ENCODE measurements at places on chromosomes 12 and 14. TPM values are rescaled to one million over a fixed set of nuclear protein-coding genes. Genes with fewer than 3 reads are reported as not detected.

DNA sequence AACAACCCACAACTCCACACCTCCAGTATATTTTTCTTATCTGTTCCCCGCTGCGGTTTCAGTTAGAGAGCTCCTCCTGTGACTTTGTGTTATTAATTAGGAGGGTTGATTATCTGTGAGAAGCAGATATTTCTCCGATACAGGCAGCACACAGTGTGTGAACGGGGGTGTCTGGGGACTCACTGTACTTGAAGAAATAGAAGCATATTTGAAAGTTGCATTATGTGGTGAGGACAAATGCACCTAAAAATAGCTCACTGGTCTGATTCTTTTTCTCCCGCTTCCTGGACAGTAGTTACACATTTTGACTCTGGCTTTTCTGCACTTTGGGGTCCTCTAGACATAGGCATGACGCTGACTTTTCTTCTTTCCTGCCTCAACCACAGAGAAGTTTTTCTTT is 277.7 kb downstream of the VRK1 start:
- no peak for DNase-seq

- DNase-seq: no peak
Measured at GRCh38 chr12:52199294-52199919, 7.6 kb upstream of the KRT80 start.

- DNase-seq: no peak
Measured at GRCh38 chr12:50620109-50620977, 115.6 kb downstream of the DIP2B start.

GRCh38 chr12:62434494-62435302 is 31.9 kb upstream of the MON2 start:
- no peak for DNase-seq

GRCh38 chr14:64762044-64763034 is 58.1 kb downstream of the PLEKHG3 start:
- peak; percentile 91 for DNase-seq

DNA sequence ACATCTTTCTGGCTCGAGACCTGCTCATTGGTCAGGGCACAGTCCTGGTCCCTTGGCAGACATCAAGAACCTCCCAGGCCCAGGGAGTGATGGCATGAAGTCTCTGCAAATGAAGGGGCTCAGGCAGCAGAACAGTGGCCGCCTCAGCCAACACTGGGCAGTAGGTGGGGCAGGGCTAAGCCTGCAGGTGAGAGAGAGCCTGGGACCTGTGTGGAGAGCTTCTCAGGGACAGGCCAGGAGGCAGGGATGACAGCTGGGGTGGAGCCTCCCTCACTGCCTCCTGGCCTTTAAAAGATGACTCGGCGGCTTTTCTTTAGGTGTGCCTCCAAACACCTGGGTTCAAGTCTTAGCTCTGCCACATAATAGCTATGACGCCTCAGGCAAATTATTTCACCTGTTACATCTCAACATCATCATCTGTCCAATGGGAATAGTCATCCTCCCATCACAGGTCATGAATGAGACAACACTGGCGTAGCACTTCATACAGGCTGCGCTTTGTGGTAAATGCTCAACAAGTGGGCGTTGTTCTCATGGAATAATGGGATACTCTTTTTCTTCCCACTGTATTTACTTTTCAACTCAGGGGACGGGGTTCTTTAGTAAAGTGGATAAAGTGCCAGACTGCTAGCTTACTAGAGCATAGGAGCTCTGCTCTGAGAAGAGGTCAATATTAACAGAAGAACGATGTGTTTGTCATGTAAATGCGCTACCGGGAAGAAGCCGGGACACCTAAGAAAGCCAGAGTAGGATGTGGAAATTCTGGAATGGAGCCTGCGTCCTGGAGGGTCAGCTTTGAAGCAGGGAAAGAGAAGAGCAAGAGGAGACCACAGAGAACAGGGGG is 277.4 kb downstream of the FOXN3 start:
- no peak for DNase-seq

- DNase-seq: no peak
Measured at GRCh38 chr12:29625359-29625953, 128.0 kb upstream of the OVCH1 start.

GRCh38 chr12:113186033-113186365 is 478 bp downstream of the RITA1 start:
- no peak for DNase-seq

- no peak for DNase-seq
Measured at GRCh38 chr14:99080306-99080705, 191.7 kb downstream of the BCL11B start.

- no peak for DNase-seq
Measured at GRCh38 chr12:82130762-82131161, 227.4 kb downstream of the CCDC59 start.

- DNase-seq: no peak
Measured at GRCh38 chr12:107788690-107789458, 14.4 kb downstream of the ASCL4 start.

- no peak for DNase-seq
Measured at GRCh38 chr14:44963775-44964380, 1.9 kb downstream of the TOGARAM1 start.

- DNase-seq: no peak
Measured at GRCh38 chr14:82896476-82896875, 1362.8 kb upstream of the SEL1L start.

DNA sequence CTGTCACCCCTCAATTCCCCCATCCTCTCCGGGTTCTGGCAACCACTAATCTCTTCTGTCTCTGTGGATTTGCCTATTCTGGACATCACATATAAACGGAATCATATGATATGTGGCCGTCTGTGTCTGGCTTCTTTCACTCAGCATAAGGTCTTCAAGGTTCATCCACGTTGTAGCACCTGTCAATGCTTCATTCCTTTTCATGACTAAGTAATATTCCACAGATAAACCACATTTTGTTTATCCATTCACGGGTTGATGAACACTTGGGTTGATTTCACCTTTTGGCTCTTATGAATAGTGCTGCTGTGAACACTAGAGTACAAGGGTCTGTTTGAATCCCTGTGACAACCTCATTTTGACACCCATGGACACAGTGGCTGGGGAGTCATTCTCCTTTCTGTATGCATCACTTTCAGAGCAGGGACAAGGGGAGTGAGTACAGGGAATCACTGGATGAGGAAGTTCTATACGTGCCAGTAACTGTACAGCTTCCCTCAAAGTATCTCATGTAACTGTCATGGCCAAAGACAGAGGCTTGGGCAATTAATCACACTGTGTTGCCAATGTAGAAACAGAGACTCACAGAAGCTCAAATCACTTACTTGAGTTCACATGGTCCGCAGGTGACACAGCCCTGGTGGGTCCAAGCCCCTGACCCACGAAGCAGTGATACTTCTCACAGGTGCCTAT is 10.9 kb upstream of the TESC start:
- DNase-seq: no peak

DNA sequence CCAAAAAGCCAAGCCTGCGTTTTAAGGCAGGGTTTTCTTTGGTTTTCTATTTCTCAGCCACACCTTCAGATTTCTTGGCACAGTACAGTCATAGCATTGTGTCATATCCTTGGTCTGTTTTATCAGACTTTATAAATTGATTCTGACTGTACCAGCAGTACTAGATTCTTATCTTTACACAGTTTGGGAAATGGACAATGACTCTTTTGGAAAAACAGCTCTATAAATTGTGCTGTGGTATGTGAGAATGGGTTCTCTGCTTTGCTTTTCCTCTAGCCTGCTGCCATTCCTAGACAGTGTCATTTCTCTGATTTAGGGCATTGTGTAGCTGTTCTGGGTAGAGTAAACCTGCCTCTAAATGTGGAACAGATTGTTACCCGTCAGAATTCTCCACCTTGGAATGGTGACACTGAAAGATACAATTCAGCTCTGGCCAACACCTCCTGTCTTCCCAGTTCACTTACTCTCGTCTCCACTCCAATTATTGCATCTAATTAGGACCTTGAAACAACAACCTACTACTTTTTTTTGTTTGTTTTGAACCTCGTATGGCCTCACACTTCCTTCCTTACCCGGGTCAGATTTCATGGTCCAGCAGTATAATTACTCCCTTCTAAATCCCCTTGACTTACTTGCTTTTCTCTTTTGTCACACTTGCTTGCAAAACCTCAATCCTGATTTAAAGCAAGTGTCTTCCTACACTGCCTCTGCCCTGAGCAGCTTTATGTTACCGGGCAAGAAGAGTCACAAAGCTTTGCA is 226.3 kb downstream of the ERC1 start:
- DNase-seq: no peak

- no peak for DNase-seq
Measured at GRCh38 chr12:15130541-15130940, 90.7 kb downstream of the RERG start.

GRCh38 chr14:72613231-72613974 is 280.5 kb downstream of the DPF3 start:
- DNase-seq: peak; percentile 41

GRCh38 chr12:80681-81190 is 14.2 kb downstream of the IQSEC3 start:
- DNase-seq: no peak

- peak; percentile 32 for DNase-seq
Measured at GRCh38 chr12:128259556-128260070, 7.4 kb upstream of the TMEM132C start.

DNA sequence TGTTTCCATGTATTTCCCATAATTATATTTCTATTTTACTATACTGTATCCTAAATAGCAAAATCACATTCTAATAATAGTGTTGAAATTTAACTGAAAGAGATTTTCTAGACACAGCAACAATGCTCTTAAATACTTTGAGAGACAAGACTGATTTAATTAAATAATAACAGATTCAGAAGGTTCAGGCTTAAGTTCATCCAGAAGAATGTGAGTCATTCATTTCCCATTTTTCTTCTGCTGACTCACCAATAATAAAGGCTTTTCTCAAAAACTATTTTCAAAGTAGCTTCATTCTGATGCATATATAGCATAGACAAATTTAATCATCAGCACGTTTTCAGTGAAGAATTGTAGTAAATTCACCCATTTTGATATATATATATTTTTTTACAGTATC is 481.4 kb downstream of the MDGA2 start:
- DNase-seq: no peak

- DNase-seq: no peak
Measured at GRCh38 chr12:26279091-26279490, 83.7 kb downstream of the SSPN start.

GRCh38 chr12:117884161-117884560 is 84.6 kb downstream of the KSR2 start:
- DNase-seq: no peak

- DNase-seq: no peak
Measured at GRCh38 chr14:58639842-58640484, 2.2 kb downstream of the DACT1 start.

- DNase-seq: no peak
Measured at GRCh38 chr12:124194893-124195566, 99.9 kb upstream of the RFLNA start.

DNA sequence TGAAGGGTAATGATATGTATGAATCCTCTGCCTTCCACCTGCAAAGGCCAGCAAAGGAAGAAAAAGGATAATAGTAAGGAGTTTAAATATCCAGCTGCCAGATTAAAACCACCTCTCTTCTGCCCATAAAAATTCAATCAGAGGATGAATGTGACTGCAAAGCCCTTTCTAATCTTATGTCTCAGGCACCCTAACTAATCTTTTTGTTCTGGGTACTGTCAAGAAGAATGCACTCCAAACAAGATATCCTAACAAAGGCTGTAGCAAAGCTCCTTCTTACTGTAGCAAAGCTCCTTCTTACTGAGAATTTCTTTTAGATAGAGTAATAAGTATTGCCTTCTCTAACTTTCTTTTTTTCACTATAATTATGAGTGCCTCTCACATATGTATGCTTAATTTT is 91.8 kb downstream of the ST8SIA1 start:
- DNase-seq: no peak

- DNase-seq: no peak
Measured at GRCh38 chr14:24297190-24297964, 2.2 kb downstream of the DHRS1 start.

- DNase-seq: peak; percentile 19
Measured at GRCh38 chr12:94032368-94032767, 116.0 kb upstream of the PLXNC1 start.

DNA sequence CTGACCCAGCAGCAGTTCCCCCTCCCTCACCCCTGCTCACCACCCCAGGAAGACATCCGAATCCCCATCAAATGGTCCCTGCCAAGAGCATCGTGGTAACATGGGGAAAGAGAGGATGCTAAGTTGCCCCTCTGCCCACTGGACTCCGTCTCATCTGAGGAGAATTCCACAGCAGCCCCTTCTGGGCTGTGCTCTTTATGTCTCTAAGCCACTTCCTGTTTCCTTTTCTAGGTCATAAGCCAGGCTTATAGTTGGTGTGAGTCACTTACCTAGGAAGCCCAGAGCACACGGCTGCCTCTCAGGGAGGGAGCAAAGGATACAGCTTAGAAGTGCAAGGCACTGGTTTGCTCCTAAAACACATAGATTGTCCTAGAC is 76.0 kb downstream of the VCPKMT start:
- no peak for DNase-seq

DNA sequence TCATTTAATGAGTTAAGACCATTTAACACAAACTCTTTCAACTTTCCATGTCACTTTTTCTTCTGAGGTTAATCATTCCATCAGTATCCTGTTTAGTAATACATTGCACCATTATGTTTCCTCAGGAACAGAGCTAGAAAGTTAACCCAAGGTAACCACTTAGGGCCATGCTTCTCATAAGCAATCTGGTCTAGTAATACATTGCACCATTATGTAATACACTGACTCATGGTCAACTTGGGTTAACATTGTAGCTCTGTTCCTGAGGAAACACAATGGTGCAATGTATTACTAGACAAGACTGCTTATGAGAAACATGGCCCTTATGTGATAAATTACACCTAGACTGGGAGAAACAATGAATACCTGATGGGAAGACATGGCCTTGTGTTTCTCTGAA is 21.7 kb downstream of the ERH start:
- no peak for DNase-seq

The CREBL2 gene
- total RNA-seq: 18.7 TPM

The CCDC175 gene
- total RNA-seq: 0.41 TPM

The KRT5 gene
- not detected for total RNA-seq

The CDH24 gene
- 6.5 TPM for total RNA-seq

The AKAP3 gene
- 0.79 TPM for total RNA-seq

The DIO2 gene
- 0.15 TPM for total RNA-seq

The CLSTN3 gene
- 90.2 TPM for total RNA-seq

The KERA gene
- total RNA-seq: not detected

The OR4E2 gene
- total RNA-seq: not detected

The CARMIL3 gene
- not detected for total RNA-seq
